ENCODE measurements at places on chromosomes 7 and 10.

DNA sequence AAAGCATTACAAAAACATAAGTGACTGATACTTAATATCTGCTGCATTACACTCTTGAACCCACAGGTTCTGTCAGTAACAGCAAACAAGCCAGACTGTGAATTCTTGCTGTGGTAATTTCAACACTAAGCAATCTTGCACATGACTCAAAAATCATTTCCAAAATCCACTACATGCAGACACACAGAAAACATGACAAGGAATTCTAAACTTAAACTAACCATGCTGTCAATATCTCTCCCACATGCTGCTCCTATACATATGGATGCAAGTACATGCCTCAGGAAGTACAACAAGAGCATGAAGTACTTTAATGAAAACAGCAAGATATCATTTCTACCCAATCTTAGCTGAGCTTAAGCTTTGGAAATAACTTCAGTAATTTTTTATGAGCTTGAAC is 890.2 kb upstream of the KCND2 start:
- DNase-seq: no peak

- DNase-seq: no peak
Measured at GRCh38 chr7:44184206-44184872, 4.9 kb downstream of the GCK start.

DNA sequence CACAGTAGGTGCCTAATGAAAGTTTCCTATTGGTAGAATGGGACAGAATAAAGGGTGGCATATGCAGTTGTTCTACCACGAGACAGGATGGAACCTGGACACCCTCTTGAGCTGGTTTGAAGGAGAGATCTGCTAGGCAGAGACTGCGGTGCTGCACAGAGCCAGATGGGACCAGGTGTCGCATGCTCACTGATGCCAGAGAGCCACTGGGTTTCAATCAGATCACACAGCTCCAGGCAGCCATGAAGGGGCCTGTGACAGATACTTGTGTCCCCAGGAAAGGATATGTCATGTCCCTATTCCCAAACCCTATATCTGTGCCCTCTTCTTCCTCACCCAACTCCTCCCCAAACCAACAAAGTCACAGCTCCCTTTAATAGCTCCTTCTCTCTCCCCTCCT is 235.7 kb downstream of the PRPF18 start:
- no peak for DNase-seq

- DNase-seq: no peak
Measured at GRCh38 chr7:122743211-122743610, 40.5 kb upstream of the RNF148 start.

DNA sequence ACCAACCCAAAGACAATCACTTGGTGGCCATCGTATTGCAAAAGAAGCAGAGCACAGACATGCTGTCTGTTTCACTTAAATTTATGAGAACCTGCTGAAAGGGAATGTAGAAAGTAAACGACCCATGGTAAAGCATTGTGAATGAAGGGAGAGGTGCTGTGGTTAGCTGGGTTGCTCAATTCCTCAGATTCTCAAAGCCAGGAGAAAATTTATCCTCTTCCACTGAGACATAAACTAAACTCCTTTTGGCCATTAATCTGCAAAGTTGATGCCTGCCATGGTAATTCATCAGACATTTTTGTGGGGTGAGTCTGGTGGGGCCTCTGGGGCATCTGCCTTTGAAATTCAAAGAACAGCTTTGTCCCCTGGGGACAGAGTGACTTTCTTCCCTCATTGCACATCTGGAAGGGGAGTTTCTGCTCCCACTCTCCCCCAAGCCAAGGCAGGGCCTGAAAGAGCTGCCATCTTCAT is 951.0 kb downstream of the LRMDA start:
- DNase-seq: no peak

GRCh38 chr7:141242568-141242967 is 168.7 kb downstream of the TMEM178B start:
- no peak for DNase-seq

DNA sequence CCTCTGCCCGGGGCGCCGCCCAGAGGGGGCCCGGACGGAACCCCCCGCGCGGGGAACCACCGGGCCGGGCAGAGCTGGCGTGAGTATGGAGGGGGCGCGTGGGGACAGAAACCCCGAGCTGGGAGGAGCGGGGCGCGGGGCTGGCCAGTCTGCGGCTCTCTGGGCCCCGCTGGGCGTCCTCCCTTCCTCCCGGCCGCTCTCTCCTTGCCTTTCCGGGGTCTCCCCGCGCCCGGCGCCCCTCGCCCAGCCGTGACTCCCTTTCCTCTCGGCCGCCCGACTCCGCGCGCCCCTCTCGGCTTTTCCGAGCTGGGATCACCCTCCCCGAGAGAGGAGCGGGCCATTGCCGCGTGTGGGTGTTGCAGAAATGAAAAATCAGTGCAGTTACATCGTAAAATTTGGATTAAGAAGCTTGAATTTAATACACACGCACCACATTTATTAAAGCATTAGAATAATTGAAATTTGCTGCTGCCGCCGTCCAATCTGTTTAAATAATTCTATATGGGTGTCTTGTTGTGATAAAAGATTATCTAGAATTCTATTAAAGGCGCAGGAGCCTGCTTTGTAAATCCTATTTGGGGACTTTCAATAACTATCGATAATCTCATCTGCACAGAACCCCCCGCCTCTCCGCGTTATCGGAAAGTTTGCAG is 9.1 kb downstream of the UNCX start:
- no peak for DNase-seq

GRCh38 chr7:42175834-42176723 is 60.9 kb downstream of the GLI3 start:
- DNase-seq: no peak

DNA sequence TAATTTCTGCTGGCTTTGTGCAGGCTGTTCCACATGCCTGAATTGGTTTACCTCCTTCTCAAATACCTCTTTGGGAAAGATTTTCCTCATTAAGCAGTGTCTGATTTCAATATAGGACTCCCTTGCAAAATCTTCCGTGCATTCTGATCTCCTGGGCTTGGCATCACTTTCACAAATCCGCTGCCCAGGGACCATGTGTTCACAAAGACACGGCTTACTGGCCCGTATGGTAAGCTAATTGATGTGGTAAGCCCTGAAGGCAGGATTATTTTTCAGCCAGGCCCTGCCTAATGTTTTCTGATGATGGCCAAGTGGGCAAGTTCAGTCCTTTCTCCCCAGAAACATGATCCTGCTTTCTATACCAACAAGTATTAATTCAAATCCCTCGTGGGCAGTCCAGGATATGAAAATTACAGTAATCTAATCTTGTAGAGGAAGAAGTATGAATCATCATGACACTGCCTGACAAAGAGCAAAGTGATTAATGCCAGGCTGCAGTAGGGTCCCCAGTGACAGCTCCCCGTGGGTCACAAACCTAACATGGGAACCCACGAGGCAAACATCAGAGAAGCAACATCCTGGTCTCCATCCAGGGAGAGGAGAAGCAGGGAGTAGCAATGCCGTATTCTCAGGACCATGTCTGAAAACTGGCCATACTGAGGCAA is 11.6 kb upstream of the SVIL start:
- no peak for DNase-seq

DNA sequence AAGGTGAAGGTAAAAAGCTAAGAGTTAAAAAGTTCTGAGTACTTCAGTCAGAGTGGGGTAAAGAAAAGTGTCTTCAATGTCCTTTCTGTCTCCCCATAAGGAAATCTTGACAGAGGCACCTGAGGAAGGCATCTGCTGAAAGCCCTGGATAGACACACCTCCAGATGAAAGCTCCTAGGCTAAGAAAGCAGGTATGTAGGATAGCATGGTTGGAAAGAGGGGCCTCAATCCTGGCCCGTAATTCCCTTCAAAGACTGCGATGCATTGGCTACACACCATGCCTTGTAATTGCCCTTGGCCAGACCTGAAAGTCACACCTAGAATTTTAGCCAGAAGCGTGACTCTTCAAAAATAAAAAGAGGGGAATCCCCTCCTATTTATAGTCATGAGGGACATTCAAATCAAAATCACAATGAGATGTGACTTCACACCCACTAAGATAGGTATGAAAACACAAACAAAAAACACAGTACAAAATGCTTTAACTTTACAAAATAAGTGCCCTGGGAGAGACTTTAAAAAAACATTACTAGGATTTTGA is 809.7 kb downstream of the IPMK start:
- no peak for DNase-seq

DNA sequence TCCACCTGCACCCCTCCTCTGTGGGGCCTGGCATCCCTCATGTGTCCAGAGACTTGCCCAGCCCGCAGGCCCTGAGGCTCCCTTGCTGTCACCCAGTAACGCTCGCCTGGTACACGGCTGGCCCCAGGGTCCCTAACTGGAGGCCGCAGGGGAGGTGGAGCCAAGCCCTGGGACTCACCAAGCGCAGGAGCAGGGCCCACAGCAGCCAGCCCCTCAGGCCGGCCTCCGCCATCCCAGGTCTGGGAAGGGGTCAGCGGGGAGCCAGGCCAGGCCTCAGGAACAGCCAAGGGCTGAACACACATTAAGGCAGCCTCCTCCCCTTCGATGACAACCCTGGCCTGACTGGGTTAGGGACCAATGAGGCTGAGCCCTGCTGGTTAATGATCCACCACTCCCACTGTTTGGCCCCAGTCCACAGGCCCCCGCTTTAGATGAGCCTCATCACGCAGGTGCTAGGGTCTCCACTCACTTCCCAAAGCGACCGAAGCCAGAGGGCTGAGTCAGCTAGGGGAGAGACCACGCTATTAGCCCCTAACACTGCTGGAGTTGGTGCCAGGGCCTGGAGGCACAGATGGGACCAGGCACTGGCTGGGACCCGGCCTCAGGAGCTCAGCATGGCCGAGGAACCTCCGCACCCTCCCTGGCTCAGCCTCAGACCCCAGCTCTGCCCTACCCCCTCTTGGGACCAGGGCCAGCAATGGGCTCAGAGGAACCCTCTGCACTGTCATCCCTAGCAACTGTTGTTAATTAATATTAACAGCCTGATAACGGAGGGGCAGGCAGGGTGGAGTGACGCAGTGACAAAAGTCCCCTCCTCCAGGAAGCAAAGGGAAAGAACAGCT is at the start of gene NPC1L1:
Gene NPC1L1, minus strand, starts transcription at position 303 of the 842 bp plus-strand sequence. Its CDS starts 71 bp downstream, at position 232.
- DNase-seq: no peak

- no peak for DNase-seq
Measured at GRCh38 chr10:8588135-8588534, 533.6 kb downstream of the GATA3 start.

DNA sequence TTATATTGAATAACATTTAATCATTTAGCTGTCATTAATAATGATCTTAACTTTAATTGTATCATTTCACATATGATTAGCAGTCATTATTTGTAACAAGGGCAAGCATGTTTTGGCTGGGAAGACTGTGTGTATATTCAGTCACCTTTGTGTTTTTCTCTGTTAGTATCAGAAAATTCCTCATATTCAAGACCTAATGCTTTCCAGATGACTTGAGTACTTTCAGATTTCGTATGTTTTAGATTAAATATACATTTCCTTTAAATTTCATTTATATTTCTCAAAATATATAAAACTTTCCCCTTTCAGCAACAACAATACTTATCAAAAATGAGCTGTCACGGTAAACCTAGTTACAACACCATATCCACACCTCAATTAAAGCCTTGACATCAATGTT is 6.3 kb upstream of the CACNA2D1 start:
- DNase-seq: no peak

GRCh38 chr10:119588071-119588470 is 8.7 kb downstream of the TIAL1 start:
- no peak for DNase-seq

GRCh38 chr7:98162758-98163157 is 48.5 kb upstream of the BHLHA15 start:
- DNase-seq: no peak

- no peak for DNase-seq
Measured at GRCh38 chr10:75852851-75853484, 421.5 kb downstream of the LRMDA start.

DNA sequence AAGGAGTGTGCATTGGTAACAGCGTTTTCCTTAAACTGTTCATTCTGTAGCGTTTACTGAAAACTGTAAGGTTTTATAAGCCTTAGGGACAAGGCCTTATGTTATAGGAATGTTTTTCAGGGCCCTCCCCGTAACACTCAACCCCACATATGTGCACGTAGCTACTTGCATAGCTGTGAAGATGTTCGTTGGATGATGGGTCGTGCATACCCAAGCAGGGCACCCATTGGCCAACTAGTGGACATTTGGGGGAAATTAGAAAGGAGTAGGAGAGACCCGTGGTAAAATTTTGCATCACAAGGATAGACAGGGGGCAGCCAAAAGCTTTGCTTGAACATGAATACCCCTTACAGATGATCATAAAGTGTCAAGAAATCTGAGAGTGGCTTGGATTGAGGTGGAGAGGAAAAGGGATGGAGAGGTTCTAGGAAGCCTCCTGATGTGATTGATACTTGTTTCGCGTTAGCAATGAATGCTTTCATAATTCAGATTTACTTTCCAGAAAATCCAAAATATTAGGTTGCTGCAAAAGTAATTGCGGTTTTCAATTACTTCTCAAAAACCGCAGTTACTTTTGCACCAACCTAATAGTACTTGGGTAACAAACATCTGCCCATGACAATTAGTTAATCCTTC is 878 bp downstream of the SEC61A2 start:
- DNase-seq: no peak

DNA sequence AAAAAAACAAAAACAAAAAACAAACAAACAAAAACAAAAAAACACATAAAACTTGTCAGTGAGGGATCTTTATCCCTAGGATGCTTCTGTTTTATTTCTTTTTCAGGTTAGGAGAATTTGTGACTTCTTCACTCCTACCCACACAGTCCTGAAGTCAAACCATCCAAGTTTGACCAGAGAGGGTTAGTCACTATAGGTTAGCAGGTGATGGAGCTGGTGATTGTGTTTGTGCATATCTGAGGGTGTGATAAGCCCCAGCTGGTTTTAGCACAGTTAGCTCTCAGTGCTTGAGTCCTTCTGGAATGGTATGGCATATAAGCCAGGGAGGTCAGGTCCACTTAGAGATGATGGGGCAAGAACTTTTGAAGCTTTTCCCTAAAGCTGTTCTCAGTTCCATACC is 11.8 kb upstream of the IKZF1 start:
- no peak for DNase-seq

DNA sequence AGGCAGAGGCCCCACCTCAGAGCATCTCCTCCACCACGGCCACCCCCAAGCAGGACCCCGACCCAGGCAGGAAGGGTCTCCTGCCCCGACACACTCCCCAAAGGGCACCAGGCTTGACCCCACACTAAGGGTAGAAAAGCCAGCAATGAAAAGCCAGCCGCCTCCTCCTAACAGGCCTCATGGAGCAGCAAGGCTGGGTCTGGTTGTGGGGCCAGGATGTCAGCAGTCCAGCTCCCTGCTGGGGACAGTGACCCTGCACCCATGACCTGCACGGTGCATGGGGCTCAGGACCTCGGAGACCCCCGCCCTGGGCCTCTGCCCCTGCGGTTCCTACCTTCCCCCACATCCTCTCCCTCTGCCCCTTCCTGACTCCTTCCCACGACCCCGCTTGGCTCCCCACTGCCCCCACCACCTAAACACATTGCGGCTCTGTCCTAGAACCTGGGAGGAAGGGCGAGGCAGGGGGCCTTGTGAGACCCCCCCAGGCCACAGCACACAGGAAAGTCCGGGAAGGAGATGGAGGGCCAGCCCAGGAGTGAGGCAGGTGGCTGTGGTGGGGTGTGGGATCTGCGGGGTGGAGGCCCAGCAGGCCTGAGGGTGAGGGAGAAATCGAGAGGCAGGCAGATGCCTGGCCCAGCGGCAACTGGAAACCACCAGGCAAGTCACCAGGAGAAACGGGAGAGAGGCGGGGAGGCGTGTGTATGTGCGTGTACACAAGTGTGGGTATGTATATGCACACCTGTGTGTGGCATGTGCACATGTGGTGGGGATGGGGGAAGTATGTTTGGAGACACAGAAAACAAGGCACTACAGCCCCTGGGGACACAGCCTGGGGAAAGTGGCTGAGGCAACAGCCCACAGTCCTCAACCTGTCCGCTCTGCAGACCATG is 229.9 kb downstream of the MAD1L1 start:
- DNase-seq: no peak

All from stimulated activated CD8-positive, alpha-beta memory T cell treated with anti-CD3 and anti-CD28 coated beads, Interleukin-15, amount 100 ng/mL, for 24 hours (primary cell).